ENCODE measurements at places on chromosomes 6 and 20.

- DNase-seq, result no peak
- no peaks in the 10 kb centered on the region for H3K27me3 ChIP-seq
- H3K4me3 ChIP-seq, result no peak overlapping the region
- no peaks in the 10 kb centered on the region for H3K4me1 ChIP-seq
- H3K27ac ChIP-seq, result no peak overlapping the region
Measured at GRCh38 chr6:130282234-130282995, 59.7 kb upstream of the SAMD3 start.

GRCh38 chr20:53806683-53807401 is 213.2 kb upstream of the ZNF217 start:
- no peaks in the 10 kb centered on the region for H3K36me3 ChIP-seq
- H3K27me3 ChIP-seq, result no peaks in the 10 kb centered on the region
- no peaks in the 10 kb centered on the region for H3K4me1 ChIP-seq
- DNase-seq, result no peak

GRCh38 chr6:160990847-160991405 is 643 bp upstream of the MAP3K4 start:
- peak overlapping the region; percentile 87 for H3K4me3 ChIP-seq
- H3K27me3 ChIP-seq, result no peaks in the 10 kb centered on the region
- DNase-seq, result no peak
- H3K27ac ChIP-seq, result peak overlapping the region; percentile 98

- no peaks in the 10 kb centered on the region for H3K4me1 ChIP-seq
- H3K27ac ChIP-seq, result no peak overlapping the region
- H3K36me3 ChIP-seq, result no peaks in the 10 kb centered on the region
Measured at GRCh38 chr6:901696-902460, 208.9 kb upstream of the EXOC2 start.

DNA sequence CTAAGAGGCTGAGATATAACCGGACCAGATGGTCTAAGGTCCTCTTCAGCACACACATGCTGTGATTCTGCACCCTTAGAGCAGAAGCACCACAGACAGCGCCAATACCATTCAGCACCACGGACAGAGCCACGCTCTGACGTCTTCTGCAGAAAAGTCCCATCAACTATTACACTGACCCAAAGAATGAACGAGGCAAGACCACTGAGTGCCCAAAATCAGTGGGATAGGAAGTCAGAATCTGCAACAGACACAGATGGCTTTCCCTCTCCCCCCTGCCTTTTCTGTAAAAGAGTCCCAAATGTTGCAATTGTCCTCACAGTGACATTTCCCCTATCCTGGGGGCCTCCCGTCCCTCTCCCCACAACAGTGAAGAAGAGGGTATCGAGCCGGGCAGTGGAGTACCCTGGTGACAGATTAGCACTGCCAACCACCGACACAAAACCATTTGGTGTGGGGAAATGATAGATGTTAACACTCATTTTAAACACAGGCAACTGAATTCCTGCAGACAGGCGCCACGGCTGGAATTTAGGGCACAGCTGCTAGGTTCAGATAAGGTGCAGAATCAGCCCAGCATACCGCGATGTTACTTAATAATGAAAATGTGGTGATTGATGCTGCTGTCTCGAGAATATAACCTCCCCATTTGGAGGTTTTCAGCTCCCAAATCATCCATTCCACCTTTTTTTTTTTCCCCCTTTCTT is 66.6 kb upstream of the CTNNBL1 start:
- H3K4me1 ChIP-seq, result no peaks in the 10 kb centered on the region
- H3K36me3 ChIP-seq, result no peaks in the 10 kb centered on the region
- no peak overlapping the region for H3K27ac ChIP-seq
- DNase-seq, result no peak
- H3K4me3 ChIP-seq, result no peak overlapping the region
